ENCODE measurements at places on chromosomes 2 and 18. TPM values are rescaled to one million over a fixed set of nuclear protein-coding genes. Genes with fewer than 3 reads are reported as not detected.

The HTR2B gene
- total RNA-seq: not detected

The MAT2A gene
- total RNA-seq: 376 TPM

The OR6B2 gene
- total RNA-seq: not detected

The ABHD1 gene
- total RNA-seq: 0.18 TPM

DNA sequence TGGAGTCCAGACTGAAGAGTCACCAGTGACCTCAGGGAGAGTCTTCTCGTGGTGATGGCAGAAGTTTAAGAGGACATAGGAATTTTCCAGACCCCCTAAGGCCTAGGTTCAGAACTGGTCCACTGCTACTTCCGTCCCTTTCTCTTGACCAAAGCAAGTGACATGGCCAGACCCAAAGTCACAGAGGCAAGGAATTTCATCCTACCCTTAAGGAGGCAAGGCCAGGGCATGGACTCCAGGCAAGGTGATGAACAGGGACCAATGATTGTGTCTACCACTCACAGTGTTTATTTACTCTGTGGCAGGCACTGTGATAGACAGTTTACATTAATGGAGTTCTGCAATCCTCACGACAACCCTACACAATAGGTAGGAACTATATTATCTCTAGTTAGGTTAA, 265.1 kb downstream of the GLI2 start:
- no peaks in the 10 kb centered on the region for H3K36me3 ChIP-seq
- no peaks in the 10 kb centered on the region for H3K27me3 ChIP-seq
- no peaks in the 10 kb centered on the region for H3K4me1 ChIP-seq
- no peak for DNase-seq
- no peak overlapping the region for H3K4me3 ChIP-seq

Measured in K562 (cell line).